ENCODE measurements at places on chromosomes 6 and 20. TPM values are rescaled to one million over a fixed set of nuclear protein-coding genes. Genes with fewer than 3 reads are reported as not detected.

SERAC1 gene
- total RNA-seq, result 11.2 TPM

NKAIN4 gene
- not detected for total RNA-seq

ACAT2 gene
- 66.2 TPM for total RNA-seq

RAB44 gene
- total RNA-seq, result not detected

TMEM14A gene
- total RNA-seq, result 16.3 TPM

POPDC3 gene
- total RNA-seq, result 33.7 TPM

PDE7B gene
- 23.9 TPM for total RNA-seq

DOK5 gene
- total RNA-seq, result 85.6 TPM

ZNF292 gene
- total RNA-seq, result 34.7 TPM

B4GALT5 gene
- 33.0 TPM for total RNA-seq

TRIM38 gene
- 35.3 TPM for total RNA-seq

NCOA7 gene
- total RNA-seq, result 90.3 TPM

MAP3K7 gene
- 28.8 TPM for total RNA-seq

ALDH5A1 gene
- 1.6 TPM for total RNA-seq

PAK5 gene
- not detected for total RNA-seq

SALL4 gene
- total RNA-seq, result 0.36 TPM

ELOVL2 gene
- total RNA-seq, result 0.16 TPM

PROKR2 gene
- total RNA-seq, result not detected

LIME1 gene
- 1.7 TPM for total RNA-seq

HSPA12B gene
- total RNA-seq, result 0.18 TPM

AIF1 gene
- not detected for total RNA-seq

EYA2 gene
- total RNA-seq, result 1.6 TPM

COL21A1 gene
- total RNA-seq, result 29.5 TPM
